H54 (cell line): ENCODE measurements at places on chromosomes 2 and 18.

GRCh38 chr2:206202446-206202845 lies 42.8 kb downstream of the EEF1B2 start:
- no peak for DNase-seq

DNA sequence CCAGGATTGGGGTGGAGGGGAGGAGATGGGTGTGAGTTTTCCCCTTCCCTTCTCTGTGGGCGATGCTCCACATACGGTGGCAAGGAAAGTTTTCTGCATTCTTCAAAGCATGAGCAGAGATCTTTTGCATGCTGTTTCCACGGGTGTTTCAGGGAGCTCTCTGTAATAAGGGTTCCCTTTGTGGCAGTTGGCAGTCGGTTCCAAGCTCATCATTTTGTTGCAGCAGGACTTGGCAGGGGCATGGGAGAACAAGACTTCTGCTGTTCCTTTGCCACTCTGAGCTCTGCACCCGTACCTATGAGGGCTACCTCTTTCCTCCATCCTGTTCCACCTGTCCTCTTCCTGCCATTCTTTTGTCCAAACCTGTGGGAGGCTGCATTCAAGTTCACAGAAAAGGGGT lies 71.3 kb upstream of the SPRED2 start:
- no peak for DNase-seq

GRCh38 chr18:53756610-53756972 lies 467.9 kb downstream of the MBD2 start:
- DNase-seq = no peak

DNA sequence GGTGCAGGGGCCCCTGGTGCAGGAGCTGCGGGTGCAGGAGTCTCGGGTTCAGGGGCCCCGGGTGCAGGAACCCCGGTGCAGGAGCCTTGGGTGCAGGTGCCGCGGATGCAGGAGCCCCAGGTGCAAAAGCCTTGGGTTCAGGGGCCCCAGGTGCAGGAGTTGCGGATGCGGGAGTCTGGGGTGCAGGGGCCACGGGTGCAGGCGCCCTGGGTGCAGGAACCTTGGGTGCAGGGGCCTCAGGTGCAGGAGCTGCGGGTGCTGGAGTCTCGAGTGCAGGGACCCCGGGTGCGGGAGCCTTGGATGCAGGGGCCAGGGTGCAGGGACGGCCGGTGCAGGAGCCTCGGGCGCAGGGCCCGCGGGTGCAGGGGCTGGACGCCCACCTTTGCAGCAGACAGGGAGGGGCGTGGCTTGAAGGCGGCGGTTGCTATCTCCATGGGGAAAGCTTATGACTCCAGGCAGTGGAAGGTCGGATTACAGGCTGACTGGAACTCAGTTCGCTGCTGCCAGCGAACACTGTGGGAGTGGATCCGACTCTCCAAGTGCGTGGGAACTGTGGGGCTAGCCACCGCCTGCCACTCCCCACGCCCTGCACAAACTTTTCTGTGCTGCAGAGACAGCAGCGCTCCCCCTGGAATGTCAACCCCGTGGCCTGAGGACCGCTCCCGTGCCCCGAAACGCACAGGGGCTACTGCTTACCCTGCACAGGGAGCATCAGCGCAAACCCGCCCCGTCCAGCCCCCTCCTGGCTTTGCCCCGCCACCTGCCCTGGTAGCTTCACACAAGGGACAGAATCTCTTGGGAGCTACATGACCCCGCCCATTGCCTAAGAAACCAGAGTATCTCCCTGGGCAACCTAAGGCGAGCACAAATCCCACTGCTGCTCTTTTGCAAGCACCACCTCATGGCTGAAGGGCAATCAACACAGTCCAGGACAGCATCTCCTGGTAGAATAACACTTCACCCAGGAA lies 40.3 kb downstream of the COPS9 start:
- no peak for DNase-seq

- no peak for DNase-seq
Observed at GRCh38 chr2:60644951-60645350, 91.5 kb upstream of the BCL11A start.

GRCh38 chr2:66569321-66569851 lies 134.5 kb downstream of the MEIS1 start:
- no peak for DNase-seq

DNA sequence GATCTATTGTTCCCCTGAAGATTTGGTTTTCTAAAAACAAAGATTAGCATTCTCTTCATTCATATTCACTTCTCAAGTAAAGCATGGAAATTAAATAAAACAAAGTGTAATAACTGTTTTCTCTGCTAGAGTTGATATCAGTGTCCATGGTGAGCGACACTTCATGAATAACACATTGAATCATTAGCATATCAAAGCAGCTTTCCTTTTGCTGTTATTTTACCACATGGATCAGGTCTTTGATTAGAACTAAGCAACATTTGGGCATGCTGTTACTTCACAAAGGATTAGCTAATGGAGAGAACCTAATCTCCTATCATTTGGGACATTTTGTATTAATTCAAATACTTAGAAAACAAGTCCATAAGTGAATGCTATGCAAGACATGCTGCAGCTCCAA lies 368.8 kb upstream of the CDH19 start:
- DNase-seq = no peak

DNA sequence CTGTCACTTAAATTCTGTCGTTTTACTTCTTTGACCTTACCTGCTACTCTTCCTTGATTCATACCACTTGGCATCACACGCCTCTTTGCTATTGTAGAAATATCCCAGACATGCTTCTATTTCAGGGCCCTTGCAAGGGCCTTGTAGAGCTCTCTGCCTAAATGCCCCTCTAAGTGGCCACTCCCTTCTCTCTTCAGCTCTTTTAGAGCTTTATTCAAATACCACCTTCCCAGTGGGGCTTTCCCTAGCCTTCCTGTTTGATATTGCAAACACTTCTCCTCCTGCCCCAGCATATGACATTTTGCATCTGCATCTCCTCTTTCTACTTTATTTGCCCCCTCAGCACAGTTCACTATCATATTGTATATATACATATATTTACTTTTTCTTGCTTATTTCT lies 54.0 kb downstream of the PELI1 start:
- no peak for DNase-seq

DNA sequence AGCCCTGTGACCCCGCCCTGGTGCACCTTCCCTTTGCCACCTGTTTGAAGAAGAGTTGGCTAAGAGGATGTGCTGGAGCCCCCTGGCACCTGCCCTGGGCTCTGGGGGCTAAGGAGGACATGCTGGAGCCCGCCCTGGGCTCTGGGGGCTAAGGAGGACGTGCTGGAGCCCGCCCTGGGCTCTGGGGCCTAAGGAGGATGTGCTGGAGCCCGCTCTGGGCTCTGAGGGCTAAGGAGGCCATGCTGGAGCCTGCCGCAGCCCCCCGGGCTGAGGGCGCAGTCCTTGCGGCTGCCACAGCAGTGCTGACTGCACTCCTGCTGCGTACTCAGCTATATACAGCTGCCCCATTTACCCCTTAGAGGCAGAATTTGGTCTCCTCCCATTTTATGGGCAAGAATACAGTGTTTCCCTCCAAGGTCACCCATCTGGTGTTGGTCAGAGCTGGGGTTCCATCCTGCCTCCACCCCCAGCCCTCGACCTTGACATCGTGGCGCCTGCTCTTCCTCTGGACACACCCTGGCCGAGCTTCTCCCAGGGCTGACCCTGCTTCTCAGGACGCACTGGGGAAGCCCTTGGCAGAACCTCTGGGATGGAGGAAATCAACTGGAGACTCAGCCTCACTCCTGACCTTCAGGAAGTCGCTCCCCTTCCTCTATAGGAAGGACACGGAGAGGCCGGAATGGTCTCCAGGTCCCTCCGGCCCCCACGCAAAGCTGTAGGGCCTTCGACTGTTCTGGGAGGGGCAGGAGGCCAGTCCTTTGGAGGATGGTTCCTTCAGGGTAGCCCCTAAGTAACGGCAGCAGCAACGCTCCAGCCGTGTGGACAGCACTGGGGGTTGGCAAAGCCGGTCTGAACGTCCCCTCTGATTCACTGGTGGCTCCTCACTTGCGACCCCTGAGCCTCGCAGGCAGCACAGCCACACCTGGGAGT lies 65.0 kb upstream of the HPCAL1 start:
- DNase-seq = no peak

- no peak for DNase-seq
Observed at GRCh38 chr18:37729716-37730115, 164.1 kb upstream of the CELF4 start.

DNA sequence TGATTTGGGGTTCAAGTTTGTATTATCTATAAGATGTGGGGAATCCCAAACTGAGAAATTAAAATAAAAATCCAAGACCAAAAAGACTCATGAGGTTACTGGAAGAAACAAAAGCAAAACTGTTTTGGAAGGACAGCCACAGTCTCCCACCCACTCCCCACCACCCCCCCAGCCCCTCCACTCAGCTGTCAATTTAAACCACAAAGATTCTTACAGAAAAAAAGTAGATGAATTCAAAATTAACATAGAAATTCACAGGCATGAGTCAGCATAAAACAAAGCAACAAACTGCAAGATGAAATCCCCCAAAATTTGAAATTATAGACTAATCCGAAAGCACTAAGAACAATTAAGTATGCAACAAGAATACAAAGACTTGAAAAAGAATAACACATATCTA lies 12.1 kb downstream of the MAP4K3 start:
- DNase-seq = no peak

- no peak for DNase-seq
Observed at GRCh38 chr2:180716186-180717180, 263.9 kb upstream of the UBE2E3 start.

GRCh38 chr2:175167076-175167791 lies 769 bp downstream of the ATF2 start:
- no peak for DNase-seq

DNA sequence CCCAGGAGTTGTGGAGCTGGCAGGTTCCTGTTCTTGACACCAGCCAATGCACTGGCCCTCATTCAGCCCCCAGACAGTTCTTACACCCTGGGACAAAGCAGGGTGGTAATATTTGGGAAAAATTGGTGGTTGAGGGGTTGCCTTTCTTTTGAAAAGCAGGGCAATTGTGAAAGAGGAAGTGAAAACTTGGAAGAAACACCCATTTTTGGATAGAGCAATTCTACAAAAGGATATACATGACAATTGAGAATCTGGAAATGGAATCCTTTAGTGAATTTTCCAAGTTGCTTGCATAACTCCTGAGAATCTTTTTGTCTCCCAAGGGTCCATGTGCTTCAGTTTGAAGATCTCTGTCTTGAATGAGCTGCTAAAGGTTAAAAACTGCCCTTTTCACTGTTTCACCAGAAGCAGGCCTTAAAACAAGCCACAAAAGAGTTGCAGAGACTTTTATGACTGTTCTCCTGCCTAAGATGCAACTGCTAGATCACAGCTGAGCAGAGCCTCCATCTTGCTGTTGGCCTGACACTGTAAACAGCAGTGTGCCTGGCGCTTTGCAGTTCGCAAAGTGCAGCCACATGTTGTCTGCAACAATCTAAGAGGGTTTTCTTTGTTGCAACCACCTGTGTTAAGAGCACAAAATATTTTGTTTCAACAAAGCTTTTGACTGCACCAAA lies 11.8 kb downstream of the COL4A4 start:
- no peak for DNase-seq

DNA sequence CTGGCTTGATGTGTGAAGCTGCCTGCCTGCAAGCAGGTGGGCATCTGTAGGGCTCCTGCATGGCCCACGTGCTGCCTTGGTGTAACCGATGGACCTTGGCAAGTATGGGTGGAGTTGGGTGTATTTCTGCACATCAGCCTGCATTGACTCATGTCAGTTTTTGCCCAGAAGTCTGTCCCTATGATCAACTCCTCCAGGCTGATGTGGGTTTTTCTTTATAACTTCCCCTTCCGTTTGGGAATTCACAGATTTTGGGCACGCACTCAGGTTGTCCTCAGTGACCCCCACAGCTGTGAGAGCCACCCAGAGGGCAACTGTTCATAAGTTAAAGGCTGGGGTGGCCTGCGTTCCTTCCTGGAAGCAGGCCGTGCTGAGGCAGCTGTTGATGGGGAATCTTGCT lies 123.3 kb downstream of the NCK2 start:
- no peak for DNase-seq

DNA sequence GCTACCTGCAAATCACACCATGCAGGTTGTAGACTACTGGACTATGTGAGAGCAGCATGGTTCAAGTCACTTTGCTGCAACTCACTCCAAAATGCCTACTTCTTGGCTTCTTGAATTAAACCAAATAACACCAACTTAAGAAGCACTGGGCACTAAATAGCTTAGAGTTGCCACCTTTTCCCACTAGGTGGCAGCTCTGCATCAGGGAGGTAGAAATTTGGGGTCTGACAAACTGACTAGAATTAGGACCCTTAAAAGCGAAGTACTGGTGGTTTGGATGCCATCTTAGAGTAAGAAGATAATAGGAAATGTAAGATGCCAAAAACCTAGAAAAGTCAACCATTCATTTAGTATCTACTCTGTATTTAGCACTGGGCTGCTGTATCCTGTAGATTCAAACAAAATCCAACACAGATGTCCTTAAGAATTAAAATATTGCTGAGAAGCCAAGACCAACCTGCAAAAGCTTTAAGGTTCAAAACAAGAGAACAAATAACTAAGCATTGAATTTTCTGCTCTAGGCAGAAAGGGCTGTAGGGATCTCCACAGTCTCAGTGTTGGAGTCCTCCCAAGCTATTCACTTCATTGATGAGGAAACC lies 65.5 kb downstream of the CCBE1 start:
- no peak for DNase-seq

- no peak for DNase-seq
Observed at GRCh38 chr2:215548714-215549113, 112.8 kb upstream of the FN1 start.

GRCh38 chr2:224722770-224723169 lies 6.6 kb upstream of the CCDC195 start:
- no peak for DNase-seq

- no peak for DNase-seq
Observed at GRCh38 chr2:23452853-23453420, 68.0 kb downstream of the KLHL29 start.

DNA sequence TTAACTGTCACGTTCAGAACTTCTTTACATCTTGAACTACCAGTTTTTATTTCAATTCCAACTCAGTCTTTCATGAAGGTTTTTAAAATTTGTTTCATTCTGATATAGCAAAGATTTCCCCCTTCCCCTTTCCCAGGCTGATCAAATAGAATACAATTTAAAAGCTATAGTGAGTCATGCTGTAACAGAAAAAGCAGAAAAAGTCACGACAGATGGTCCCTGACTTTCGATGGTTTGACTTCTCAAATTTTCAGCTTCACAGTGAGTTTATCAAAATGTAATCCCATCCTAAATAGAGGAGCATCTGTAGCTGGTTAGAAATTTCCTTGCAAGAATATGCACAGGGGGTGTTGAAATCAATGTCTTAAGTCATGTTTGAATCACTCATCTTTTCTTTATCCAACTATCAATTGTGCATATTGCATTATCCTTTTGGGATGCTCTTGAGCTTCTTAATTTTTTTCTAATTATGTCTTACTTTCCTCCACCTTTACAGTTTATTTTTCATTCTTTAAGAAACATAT lies 500.3 kb downstream of the LRP1B start:
- DNase-seq = no peak

- peak; percentile 82 for DNase-seq
Observed at GRCh38 chr2:43075054-43075593, 151.3 kb downstream of the ZFP36L2 start.

- DNase-seq = no peak
Observed at GRCh38 chr18:54075689-54076088, 148.8 kb downstream of the MBD2 start.

DNA sequence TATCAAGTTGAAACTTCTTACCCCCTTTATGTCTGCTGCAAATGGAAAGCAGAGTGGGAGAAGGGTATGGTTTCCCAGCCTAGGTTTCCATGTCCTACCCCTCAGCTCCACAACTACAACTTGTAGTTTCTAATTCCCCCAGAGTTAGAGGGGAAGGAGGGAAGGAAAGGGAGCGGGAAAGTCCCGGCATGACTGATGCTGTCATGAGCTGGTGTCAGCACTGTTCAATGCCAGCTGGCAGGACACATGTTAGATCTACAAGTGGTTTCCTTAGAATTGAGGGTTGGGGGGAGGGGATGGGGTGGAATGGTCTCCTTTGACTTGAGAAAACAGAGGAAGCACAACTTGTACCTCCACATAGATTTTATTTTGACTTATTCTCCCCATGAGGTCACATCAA lies 194.0 kb downstream of the MBD2 start:
- DNase-seq = no peak
